Tibial artery (tissue), 4 donors: ENCODE measurements at places on chromosomes 11 and 22.
A peak's percentile ranks its signal among the peaks of the same experiment; 100 is the strongest.

- peaks cover 36% of the 10 kb centered on the region for H3K4me1 ChIP-seq
- no peaks in the 10 kb centered on the region for H3K36me3 ChIP-seq
- no peaks in the 10 kb centered on the region for H3K27me3 ChIP-seq
- H3K27ac ChIP-seq, result no peak overlapping the region
- no peak for DNase-seq
Measured at GRCh38 chr11:35567737-35568465, 42.5 kb upstream of the PAMR1 start.

GRCh38 chr11:8059030-8059429 is 22.0 kb upstream of the TUB start:
- no peaks in the 10 kb centered on the region for H3K36me3 ChIP-seq
- H3K27me3 ChIP-seq, result peaks cover 17% of the 10 kb centered on the region
- H3K27ac ChIP-seq, result no peak overlapping the region
- peaks cover 14% of the 10 kb centered on the region for H3K4me1 ChIP-seq
- no peak overlapping the region for H3K4me3 ChIP-seq

DNA sequence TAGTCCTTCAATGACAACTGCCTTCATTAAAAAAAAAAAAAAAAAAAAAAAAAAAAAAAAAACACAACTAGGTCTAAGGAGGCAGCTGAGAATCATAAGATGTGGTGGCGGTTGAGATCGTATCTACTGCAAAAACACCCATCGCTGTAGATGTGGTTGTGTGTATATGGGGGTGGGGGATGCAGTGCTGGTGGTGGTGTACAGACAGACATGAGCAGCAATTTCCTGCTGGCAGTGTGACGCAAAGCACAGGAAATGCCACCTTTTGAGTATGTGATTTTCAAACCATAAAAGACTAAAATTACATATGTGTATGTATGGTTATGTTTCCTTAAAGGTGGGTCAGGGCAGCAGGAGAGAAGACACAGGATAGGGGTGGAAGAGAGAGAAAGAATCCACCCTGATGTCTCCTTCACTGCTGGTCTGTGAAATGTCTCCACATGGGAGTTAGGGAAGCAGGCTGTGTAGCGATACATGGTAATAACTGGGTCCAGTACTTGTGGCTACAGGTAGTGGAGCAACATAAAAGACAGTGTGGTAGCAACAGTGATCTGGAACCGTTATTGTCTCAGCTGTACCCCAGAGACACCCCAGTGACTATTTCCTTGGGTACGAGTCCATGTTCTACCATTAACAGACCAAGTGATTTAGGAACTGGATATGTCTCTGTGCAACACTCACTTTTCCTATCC is 57.9 kb downstream of the SYTL2 start:
- H3K4me3 ChIP-seq, result no peak overlapping the region
- no peak overlapping the region for H3K27ac ChIP-seq
- no peak for DNase-seq
- no peaks in the 10 kb centered on the region for H3K27me3 ChIP-seq
- H3K36me3 ChIP-seq, result peaks cover 1% of the 10 kb centered on the region
- peaks cover 56% of the 10 kb centered on the region for H3K4me1 ChIP-seq

- H3K27me3 ChIP-seq, result no peaks in the 10 kb centered on the region
- DNase-seq, result no peak
Measured at GRCh38 chr22:41598081-41598480, 8.4 kb upstream of the PMM1 start.

- no peaks in the 10 kb centered on the region for H3K27me3 ChIP-seq
- peak within 1 kb of the TSS; percentile 10 for H3K27ac ChIP-seq
- peak within 1 kb of the TSS; percentile 42 for H3K4me3 ChIP-seq
- H3K4me1 ChIP-seq, result no peaks in the 10 kb centered on the region
Measured at GRCh38 chr11:47378010-47378835, at the start of gene SPI1. Gene SPI1, minus strand, starts transcription at chr11:47378547. Its CDS starts 194 bp downstream, at chr11:47378353.

GRCh38 chr22:30422481-30423300 is 2.9 kb upstream of the MTFP1 start:
- H3K27ac ChIP-seq, result peak overlapping the region; percentile 96
- peak; percentile 91 for DNase-seq
- no peaks in the 10 kb centered on the region for H3K27me3 ChIP-seq
- H3K36me3 ChIP-seq, result peaks cover 15% of the 10 kb centered on the region
- peak overlapping the region; percentile 77 for H3K4me3 ChIP-seq

DNA sequence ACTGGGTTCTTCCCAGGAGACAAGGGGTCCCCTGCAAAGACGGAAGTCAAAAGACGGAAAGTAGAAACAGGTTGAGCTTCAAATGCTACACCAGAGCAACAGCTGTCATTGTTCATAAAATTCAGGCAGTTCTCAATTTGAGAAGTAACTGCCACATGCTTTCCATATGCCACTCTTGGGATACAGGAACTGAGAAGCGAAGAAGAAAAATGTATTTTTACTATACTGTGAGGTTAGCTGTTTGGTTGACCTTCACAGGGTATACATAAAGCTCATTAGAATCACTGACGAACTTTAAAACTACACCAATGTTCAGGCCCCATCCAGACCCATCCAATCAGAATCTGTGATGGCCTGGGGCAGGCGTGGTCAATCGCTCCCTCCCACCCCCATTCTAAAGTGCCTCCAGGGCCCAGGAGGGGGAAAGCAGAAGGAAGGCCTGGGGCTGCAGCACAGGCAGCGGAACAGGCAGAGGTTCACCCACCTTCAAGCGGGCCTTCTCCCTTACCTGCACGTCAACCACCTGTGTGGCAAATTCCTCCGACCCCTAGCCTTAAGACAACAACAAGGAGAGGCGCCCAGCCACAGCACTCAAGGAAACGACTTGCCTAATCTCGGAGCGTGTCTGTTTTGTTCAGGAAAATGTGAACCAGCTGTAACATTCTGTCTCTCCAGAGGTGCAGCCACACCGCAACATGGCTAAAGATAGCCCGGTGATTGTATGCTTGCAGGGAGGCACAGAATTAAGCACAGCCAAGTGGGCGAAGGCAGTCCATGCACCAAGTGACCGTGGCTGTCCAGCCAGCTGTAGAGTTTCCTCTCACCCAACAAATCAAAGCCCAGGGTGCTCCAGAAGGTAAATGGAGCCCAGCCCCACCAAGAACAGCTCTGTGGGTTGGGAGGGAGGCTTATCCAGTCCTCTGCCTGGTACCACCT is 82.6 kb downstream of the MICAL3 start:
- no peak overlapping the region for H3K27ac ChIP-seq
- H3K4me3 ChIP-seq, result no peak overlapping the region
- H3K4me1 ChIP-seq, result no peaks in the 10 kb centered on the region
- no peaks in the 10 kb centered on the region for H3K27me3 ChIP-seq
- DNase-seq, result no peak

- H3K27me3 ChIP-seq, result peaks cover 78% of the 10 kb centered on the region
- peaks cover 27% of the 10 kb centered on the region for H3K4me1 ChIP-seq
- H3K36me3 ChIP-seq, result no peaks in the 10 kb centered on the region
- DNase-seq, result peak; percentile 55
- H3K27ac ChIP-seq, result no peak within 1 kb of the TSS
Measured at GRCh38 chr11:75240311-75241035, at the start of gene TPBGL. Gene TPBGL, plus strand, starts transcription at chr11:75240774. Its CDS starts 276 bp downstream, at chr11:75241050.

GRCh38 chr11:113048820-113049768 is 87.9 kb downstream of the NCAM1 start:
- no peaks in the 10 kb centered on the region for H3K4me1 ChIP-seq
- no peaks in the 10 kb centered on the region for H3K36me3 ChIP-seq
- H3K27me3 ChIP-seq, result no peaks in the 10 kb centered on the region
- no peak overlapping the region for H3K27ac ChIP-seq
- DNase-seq, result no peak

- H3K4me3 ChIP-seq, result no peak overlapping the region
- no peaks in the 10 kb centered on the region for H3K27me3 ChIP-seq
- H3K27ac ChIP-seq, result peak overlapping the region; percentile 71
- peaks cover 5% of the 10 kb centered on the region for H3K4me1 ChIP-seq
Measured at GRCh38 chr11:12223771-12224536, 113.6 kb downstream of the MICAL2 start.

GRCh38 chr11:78244546-78245255 is 56.0 kb downstream of the USP35 start:
- no peaks in the 10 kb centered on the region for H3K4me1 ChIP-seq
- H3K27me3 ChIP-seq, result no peaks in the 10 kb centered on the region
- peaks cover 26% of the 10 kb centered on the region for H3K36me3 ChIP-seq
- no peak for DNase-seq
- no peak overlapping the region for H3K4me3 ChIP-seq
- H3K27ac ChIP-seq, result peak overlapping the region; percentile 51

DNA sequence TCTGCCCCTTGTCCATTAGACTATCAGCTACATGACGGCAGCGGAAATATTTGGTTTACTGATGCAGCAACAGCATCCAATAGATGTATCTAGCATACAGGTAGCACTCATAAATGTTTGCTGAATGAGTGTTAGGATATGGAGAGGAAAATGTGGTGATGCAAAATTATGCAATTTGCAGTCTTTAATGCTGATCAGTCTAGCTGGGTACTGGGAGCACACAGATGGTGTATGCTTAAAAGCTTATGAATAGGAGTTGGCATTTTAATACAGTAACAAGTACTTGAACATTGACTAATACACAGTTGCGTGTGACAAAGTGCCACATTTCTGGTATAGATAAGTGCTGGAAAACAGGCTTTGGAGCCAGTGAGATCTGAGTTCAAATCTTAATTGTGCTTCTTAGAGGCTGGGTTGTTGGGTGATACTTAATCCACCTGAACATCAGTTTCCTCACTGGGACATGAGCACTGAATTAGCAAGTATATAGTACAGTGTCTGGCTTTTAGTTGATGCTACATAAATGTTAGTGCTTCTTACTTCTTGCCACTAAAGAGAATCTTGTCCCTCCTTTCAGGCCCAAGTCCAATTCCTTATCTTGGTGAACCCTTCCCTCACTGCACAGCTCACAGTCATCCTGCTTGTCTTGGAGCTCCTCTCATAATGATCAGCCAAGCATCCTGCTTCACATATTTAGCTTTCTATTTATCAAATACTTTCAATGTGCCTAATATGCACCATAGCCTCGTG is 99.6 kb downstream of the TIMP3 start:
- H3K27me3 ChIP-seq, result no peaks in the 10 kb centered on the region
- H3K4me3 ChIP-seq, result no peak overlapping the region
- DNase-seq, result no peak
- H3K36me3 ChIP-seq, result no peaks in the 10 kb centered on the region
- no peaks in the 10 kb centered on the region for H3K4me1 ChIP-seq
- H3K27ac ChIP-seq, result no peak overlapping the region

GRCh38 chr11:80448709-80449108 is 1007.9 kb upstream of the TENM4 start:
- H3K27ac ChIP-seq, result no peak overlapping the region
- no peak for DNase-seq
- H3K36me3 ChIP-seq, result no peaks in the 10 kb centered on the region

DNA sequence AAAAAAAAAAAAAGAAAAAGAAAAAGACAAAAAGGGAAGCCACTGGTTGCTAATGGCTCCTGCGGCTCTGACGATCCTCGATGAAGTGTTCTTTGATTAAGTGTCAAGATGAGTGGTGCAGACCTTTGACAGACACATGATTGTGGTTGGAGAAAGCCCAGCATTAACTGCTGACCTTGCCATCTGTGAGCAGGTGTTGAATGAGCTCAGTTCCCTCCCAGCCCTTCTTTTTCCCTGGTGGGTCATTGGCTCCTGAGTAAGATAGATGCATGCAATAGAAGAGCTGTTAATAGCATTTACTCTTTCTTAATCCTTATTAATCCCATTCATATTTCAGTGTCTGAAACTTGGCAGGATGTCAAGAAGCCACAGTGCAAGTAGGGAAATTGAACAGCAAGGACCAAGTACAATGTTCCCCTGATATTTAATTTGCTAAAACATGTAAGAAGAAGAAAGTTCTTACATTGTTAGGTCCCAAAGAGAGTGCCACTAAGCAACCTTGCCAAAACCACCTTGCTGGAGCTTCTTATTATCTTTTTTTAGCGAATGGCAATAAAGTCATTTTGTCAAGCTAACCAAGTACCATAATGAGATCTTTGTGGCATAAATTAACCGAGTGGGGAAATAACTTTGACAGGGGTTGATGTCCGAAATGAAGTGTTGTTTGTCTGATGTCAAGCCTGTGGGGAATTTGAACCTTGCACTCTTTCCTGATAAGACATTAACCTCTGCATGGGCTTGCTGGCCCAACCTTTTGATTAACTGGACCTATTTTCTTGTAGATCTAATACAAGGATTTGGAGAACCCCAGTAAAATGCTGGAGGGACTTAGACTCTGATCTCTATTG is 113.7 kb downstream of the PTPRJ start:
- no peak for DNase-seq
- H3K27ac ChIP-seq, result no peak overlapping the region
- no peaks in the 10 kb centered on the region for H3K4me1 ChIP-seq
- no peak overlapping the region for H3K4me3 ChIP-seq
- H3K27me3 ChIP-seq, result no peaks in the 10 kb centered on the region

DNA sequence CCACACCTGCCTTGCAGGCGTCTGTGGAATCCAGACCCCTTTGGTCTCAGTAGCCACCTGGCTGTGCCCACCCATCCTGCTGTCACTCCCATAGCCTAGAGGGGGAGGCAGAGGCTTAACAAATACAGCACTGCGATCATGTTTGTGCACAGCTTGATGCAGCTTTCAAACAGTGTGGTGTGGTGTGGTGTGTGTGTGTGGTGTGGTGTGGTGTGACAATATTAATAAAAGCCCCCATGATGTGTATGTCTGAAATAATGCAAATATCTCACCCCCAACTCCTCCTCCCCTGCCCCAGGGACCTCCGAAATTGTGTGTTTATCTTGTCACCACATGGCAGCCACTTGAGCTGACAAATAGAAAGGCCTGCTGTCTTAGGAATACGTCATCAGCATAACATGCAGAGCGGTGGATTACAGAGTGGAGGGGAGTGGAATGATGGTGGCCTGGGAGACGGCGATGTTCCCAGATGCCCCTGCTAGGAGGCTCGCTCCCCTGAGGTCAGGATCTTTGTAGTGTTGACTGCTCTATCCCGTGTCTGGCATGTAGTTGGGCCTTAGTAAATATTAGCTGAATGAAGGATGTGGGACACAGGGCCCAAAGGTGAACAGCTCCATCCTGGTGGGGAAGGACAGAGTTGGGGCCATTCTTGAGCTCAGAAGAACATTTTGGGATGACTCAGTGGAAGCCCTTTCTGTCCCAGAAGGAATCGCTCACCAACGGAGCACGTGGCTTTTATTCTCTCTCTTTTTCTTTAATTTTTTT is 2.8 kb downstream of the PDXP start:
- peaks cover 11% of the 10 kb centered on the region for H3K36me3 ChIP-seq
- H3K4me1 ChIP-seq, result no peaks in the 10 kb centered on the region
- H3K4me3 ChIP-seq, result no peak overlapping the region
- H3K27me3 ChIP-seq, result no peaks in the 10 kb centered on the region
- DNase-seq, result no peak

- peak within 1 kb of the TSS; percentile 68 for H3K27ac ChIP-seq
- peaks cover 3% of the 10 kb centered on the region for H3K27me3 ChIP-seq
- peak within 1 kb of the TSS; percentile 61 for H3K4me3 ChIP-seq
- DNase-seq, result peak; percentile 83
- no peaks in the 10 kb centered on the region for H3K36me3 ChIP-seq
Measured at GRCh38 chr11:125062931-125063428, at the start of gene SLC37A2. Gene SLC37A2, plus strand, starts transcription at chr11:125063305. Its CDS starts 63 bp downstream, at chr11:125063368.

- peaks cover 5% of the 10 kb centered on the region for H3K4me1 ChIP-seq
- no peaks in the 10 kb centered on the region for H3K27me3 ChIP-seq
- no peak for DNase-seq
- H3K4me3 ChIP-seq, result peak overlapping the region; percentile 91
- H3K36me3 ChIP-seq, result no peaks in the 10 kb centered on the region
- H3K27ac ChIP-seq, result peak overlapping the region; percentile 87
Measured at GRCh38 chr11:86799680-86800075, 664 bp upstream of the PRSS23 start.

- H3K27ac ChIP-seq, result no peak overlapping the region
- H3K36me3 ChIP-seq, result peaks cover 8% of the 10 kb centered on the region
- DNase-seq, result no peak
- no peaks in the 10 kb centered on the region for H3K27me3 ChIP-seq
Measured at GRCh38 chr11:35810045-35810645, 133.7 kb upstream of the LDLRAD3 start.

GRCh38 chr11:26946257-26946716 is 47.6 kb upstream of the FIBIN start:
- H3K36me3 ChIP-seq, result no peaks in the 10 kb centered on the region
- H3K4me3 ChIP-seq, result no peak overlapping the region
- peak overlapping the region; percentile 58 for H3K27ac ChIP-seq
- no peaks in the 10 kb centered on the region for H3K27me3 ChIP-seq
- no peak for DNase-seq
- peaks cover 46% of the 10 kb centered on the region for H3K4me1 ChIP-seq
